Jurkat, Clone E6-1 (cell line): ENCODE measurements at places on chromosomes 5 and 9.

GRCh38 chr5:32331935-32332274 lies 19.2 kb upstream of the MTMR12 start:
- no peak for DNase-seq

DNA sequence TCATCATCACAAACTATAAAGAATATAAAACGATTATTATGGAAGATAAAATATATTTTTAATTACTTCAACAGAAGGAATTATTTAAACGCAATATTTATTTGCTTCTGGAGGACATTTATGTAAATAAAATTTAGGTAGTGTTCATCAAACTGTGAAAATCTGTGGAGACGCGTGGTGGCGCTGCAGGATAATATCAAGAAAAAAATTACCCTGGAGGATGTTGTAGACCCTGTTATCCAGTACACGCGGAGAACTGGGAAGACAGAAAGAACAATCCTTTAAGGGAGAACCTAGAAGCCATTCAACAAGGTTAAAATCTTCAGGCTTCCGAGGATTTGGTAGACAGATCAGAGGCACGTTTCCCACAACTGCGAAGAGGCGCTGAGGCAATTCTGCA lies at the start of gene PCDHB12:
Gene PCDHB12, plus strand, starts transcription at position 242 of the 400 bp plus-strand sequence. CDS start 189 bp downstream, outside the sequence.
- DNase-seq, result no peak

- DNase-seq, result no peak
These were observed 16.9 kb downstream of the ANKRD33B start for GRCh38 chr5:10580531-10581423.

- no peak for DNase-seq
These were observed 206.6 kb upstream of the RASA1 start for GRCh38 chr5:87061046-87061445.

GRCh38 chr5:178429491-178430185 lies 160.6 kb downstream of the COL23A1 start:
- no peak for DNase-seq

GRCh38 chr5:100430268-100431195 lies 104.6 kb upstream of the FAM174A start:
- peak; percentile 24 for DNase-seq

- no peak for DNase-seq
These were observed 58.1 kb downstream of the TMEM252 start for GRCh38 chr9:68482548-68482947.

DNA sequence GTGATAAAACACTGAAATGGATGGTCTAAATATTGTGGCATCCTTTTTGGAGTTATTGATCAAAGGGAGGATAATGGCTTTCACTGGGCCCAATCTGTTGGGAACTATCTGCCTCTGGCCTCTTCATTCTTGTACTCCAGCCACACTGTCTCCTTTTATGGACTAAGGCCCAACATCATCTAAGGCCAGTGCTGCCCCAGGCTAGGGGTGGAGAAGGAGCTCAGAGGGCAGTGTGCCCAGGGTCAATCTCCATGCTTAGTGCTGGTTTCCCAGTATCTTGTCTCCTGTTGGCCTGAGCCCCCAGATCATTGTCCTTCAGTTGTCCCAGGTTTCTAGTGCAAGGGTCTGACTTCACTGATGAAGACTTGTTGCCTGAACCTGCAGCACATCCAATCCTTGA lies 26.4 kb upstream of the JMY start:
- DNase-seq, result no peak

- DNase-seq, result no peak
These were observed 337.6 kb upstream of the IRX1 start for GRCh38 chr5:3258050-3258449.

DNA sequence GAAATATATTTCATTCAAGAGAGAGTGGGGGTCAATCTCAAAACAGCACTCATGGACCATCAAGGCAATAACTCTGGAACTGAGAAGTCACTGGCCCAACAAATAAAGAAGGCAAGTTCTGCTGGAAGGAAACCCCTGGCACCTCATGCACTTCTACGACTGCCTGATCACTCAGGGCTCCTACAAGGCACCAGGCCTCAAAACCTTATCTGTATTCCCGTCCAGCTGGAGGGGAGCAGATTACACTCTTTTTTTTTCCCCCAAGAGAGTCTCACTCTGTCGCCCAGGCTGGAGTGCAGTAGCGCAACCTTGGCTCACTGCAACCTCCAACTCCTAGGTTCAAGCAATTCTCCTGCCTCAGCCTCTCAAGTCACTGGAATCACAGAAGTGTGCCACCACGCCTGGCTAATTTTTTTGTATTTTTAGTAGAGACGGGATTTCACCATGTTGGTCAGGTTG lies 49.9 kb downstream of the P4HA2 start:
- DNase-seq, result no peak

DNA sequence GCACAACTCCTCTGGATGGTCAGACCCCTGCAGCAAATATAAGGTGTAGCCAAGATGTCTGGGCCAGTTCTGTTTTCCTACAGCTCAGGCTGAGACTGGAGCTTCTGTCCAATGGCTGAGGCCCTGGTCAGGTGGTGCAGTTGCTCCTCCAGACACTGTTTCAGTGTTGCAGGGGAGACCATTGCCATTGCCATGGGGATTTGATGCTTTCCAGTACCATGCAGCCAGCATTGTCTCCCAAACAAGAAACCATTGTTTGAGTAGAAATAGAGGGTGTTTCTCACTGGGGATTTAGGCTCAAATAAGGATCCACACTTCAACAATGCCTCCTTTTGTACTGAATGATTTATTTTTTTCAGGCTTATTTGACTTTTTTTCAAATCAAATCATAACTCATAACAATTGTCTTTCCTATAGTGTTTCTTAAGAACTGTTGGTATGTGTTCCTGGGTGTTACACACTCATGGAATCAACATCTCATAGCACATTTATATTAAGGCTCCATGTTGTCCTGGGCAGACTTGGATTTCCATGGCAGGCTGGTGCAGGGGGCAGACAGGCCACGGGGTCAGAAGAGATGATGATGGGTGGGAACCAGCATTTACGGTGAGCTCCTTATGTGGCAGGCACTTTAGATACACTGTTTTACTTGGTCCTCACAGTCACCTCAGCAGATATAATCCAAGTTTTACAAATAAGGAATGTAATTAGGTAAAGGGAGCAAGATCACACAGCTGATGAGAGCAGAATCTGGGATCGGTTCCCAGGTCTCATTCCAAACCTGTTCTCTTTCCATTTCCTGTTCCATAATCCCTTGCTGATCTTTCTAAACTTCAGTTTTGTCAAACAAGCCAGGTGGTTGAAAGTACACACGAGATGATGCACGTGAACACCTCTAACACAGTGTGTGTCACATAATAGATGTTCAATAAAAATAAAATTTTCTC lies 95.9 kb upstream of the GNAQ start:
- no peak for DNase-seq
